Stimulated activated CD8-positive, alpha-beta memory T cell treated with anti-CD3 and anti-CD28 coated beads, Interleukin-15, amount 100 ng/mL, for 1 hour (primary cell): ENCODE measurements at places on chromosomes 2 and 18.

DNA sequence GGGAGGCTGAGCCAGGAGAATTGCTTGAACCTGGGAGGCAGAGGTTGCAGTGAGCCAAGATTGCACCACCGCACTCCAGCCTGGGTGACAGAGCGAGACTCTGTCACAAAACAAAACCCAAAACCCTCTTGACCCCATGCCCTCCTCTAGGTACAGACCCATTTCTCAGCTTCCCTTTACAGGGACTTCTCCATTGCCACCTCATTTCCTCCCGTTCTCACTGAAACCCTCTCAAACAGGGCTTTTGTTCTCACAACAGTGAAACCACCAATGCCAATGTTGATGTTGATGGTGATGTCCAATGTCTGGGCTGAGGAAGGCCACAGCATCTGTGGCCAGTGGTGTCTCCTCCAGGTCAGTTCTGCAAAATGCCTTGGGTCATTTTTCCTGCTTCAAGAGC lies 69.0 kb upstream of the ZCCHC2 start:
- DNase-seq = no peak

DNA sequence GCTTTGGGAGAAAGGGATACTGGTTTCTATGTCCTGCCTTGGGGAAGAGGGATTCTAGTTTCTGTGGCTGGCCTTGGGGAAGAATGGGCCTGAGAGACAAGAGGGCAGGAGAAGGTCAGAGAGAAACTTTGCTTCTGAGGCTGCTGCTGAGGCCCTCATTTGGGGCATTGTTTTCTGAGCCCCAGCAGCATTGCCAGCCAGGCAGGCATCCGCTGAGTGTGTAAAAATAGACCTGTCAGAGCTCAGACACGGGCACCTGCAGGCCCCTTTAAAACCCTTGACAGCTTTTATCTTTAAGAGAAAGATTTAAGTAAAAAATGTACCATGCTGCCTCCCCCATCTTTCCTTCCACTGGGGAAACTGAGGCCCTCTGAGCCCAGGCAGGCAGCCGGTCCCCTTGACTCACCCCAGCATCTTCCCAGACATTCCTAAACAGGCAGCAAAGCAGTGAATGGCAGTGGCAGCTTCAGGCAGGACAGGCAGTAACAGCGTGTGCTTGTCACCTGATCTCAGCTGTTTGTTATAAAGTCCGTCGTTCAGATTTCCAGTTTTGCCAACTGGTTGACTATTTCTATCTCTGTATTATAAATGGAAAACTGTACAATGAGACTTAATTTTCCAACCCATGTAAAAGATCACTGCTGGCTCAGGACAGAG lies 27.6 kb downstream of the MLPH start:
- DNase-seq = no peak

DNA sequence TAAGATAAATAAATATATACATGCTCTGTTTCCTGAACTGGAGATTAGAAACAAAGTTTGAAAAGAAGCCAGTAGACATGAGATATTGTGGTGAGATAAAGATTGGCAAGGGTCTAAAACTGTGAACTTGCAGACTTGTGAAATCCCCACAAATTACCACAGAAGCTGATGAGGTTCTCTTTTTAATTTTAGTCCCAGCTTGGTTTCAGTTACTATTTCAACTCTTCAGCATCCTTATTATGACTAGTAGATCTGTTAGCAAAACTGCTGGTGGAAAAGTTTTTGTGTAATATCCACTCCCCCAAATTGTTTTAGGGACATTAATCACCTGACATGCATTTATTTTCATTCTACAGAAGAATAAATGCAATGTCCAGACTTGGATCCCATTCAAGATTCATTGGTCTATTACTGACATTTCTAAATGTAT lies 20.8 kb downstream of the RASGRP3 start:
- DNase-seq = no peak

DNA sequence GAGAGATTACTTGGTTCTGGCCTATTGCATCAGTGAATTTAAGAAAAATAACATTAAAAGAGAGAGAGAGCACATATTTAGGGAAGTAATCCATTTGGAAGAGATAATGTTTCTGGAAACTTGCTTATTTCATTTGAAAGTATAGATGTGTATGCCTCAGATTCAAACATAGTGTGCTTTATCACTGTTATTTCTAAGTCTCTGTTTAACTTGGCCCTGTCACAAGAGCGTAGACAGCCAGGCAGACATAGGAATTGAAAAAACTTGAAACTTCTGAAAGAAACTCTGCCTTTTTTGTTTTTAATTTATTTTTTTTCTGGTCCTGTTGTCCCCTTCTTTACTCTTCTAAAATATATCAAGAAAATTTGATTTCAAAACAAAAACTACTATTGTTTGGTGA lies 849.1 kb downstream of the CNTNAP5 start:
- DNase-seq = no peak

GRCh38 chr18:5158587-5158986 lies 38.5 kb downstream of the AKAIN1 start:
- no peak for DNase-seq

DNA sequence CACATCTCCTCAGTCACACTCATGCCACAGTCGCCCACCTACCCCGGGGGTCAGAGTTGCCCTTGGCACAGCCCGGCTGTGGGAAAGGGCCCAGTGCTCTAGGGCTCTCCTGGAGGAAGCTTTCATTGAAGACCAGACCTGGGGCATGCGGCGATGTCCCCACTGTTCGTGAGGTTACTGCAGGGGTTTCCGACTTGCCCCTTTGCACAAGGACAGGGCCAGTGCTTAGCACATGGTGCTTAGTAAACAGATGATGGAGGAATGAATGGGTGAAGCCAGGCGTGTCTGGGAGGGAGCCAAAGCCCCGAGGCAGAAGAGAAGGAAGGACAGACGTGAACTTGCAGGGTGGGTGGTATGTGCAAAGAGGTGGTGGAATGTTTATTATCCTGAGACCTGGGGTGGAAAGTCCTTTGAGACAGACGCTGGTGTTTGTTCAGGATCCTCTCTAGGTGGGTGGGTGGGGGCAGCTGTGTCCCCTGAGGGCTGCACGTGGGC lies 205.9 kb upstream of the ARL4C start:
- no peak for DNase-seq

DNA sequence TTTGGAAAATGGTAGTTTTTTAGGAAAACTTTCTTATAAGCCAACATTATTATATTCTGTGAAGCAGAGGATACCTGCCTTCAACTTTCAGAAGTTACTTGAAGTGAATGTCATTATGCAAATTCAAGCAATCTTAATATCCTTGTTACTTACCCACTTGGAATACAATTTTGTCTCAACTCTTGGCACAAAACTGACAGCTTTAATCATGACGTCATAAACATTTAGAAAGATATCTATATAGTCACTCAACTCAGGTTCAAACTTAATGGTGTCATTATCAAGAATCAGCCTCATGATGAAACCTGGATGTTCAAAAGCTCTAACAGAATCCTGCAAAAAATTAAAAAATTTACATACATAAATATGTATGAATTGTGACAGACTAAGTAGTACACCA lies 68.1 kb downstream of the DNAH7 start:
- no peak for DNase-seq

GRCh38 chr2:196431957-196432356 lies 207.6 kb upstream of the CCDC150 start:
- no peak for DNase-seq

DNA sequence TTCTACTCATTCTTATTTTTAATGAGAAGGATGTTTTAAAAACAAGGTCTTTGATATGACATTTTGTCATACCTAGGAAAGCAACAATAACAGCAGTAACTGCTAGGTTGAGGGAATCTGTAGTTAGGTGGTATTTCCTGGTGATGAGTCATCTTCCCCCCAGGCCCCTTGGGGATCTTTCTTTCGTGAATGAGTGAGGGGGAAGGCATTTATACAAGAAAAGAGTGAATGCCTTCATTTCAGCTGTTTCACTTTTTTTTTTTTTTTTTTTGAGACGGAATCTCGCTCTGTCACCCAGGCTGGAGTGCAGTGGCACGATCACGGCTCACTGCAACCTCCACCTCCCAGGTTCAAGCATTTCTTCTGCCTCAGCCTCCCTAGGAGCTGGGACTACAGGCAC lies 108.6 kb downstream of the MAP4K4 start:
- no peak for DNase-seq

- DNase-seq = no peak
Measured at GRCh38 chr2:148458171-148458570, 186.4 kb upstream of the EPC2 start.

GRCh38 chr2:153912798-153913396 lies 41.2 kb downstream of the GALNT13 start:
- DNase-seq = no peak

DNA sequence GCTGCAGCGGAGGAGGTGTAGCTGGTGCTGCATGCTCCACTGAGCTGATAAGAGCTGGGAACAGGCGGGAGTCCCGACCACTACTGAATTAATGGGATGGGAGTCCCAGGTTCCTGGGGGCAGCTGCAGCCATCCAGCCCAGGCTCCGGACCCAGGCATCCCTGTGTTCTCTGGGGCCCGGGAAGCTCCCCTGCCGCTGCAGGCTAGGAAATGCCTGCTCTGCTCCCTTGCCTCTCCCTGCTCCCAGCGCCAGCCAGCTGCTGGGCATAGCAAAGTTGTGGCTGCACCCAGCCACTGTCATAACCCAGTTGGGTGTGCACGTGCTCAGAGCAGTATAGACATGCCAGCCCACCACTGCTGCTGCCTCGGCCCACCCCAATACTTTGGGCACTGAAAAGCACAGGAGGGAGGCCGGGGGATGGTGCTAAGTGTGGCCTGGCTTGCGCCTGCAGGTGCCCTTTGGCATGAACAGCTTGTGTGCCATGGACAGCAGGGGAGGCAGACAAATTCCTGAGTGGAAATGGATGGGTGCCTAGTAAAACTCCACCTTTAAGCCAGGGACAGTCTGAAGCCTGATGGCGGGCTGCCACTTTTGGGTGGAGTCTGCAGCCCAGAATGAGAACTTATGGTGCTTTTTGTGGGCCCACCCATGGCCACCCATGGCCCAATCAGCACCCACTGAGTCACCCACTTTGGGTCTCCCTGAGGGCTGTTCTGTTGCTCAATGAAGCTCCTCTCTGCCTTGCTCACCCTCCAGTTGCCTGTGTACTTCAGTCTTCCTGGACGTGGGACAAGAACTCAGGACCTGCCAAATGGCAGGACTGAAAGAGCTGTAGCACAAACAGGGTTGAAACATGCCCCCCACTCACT lies 219.3 kb upstream of the TMEFF2 start:
- DNase-seq = no peak

- no peak for DNase-seq
Measured at GRCh38 chr2:202643012-202643858, 8.5 kb downstream of the FAM117B start.

DNA sequence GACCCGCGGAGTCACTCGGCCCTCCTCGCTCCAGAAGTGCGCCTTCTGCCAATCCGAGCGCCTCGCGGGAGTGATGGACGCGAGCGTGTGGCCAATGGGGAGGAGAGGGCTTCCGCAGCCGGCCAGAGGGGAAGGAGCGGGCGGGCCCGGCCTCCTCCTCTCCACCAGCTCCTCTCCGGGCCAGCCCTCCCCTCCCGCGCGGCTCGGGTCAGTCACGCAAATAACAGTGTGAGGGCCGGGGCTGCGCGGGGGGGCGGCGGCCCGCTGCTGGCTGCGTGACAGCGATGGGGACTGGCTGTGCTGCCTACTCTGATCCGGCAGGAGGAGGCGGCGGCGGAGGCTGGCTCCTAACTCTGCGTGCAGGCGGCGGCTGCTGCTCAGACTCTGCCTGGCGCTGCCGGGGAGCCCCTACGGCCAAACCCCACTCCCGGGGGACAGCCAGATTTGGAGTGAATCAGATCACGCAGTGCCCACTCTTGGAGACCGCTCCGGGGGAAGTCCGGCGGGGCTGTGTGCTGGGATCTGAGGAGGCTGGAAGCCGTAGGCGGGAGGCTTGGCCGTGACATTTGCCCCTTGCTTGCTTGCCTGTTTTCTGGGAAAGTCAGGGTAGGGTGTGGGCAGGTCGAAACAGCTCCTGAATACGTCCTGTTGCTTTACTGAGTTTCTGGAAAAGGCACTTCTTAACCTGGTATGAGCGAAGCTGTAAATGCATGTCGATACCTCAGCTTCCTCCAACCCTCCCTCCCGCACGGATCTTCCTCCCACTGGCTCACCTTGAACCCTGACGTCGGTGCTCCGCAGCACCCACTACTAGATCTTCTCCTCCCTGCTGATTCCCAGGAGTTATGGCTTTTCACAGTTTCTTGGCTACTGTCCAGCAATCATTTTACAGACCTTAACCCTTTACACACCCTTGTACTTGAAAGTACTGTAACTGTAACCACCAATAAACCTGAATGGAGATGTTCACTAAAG lies 97.9 kb upstream of the SERTAD2 start:
- DNase-seq = no peak

DNA sequence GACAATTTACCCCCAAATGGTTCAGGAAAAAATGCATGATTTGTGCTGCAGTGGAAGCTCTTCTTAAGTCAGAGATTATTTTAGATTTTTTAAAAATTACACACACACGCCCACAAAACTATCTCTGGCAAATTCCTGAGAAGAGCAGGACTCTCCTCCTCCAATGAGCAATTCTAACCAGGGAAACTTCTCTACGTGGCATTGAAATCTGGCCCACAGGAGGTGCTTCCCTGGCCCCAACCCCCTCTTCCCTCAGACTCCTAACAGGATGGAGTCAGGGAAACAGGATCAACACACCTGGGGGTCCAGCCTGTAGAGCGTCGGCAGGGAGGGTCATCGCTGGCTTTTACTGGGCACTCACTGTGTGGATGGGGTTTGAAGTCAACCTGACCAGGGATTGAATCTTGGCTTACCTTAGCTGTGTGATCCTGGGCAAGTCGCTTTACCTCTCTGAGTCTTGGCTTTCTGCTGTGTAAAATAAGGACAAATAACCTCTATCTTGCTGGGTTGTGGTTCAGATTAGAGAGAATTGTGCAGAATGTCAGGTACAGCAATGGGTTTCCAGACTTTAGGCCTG lies 65.4 kb upstream of the ASAP2 start:
- no peak for DNase-seq

DNA sequence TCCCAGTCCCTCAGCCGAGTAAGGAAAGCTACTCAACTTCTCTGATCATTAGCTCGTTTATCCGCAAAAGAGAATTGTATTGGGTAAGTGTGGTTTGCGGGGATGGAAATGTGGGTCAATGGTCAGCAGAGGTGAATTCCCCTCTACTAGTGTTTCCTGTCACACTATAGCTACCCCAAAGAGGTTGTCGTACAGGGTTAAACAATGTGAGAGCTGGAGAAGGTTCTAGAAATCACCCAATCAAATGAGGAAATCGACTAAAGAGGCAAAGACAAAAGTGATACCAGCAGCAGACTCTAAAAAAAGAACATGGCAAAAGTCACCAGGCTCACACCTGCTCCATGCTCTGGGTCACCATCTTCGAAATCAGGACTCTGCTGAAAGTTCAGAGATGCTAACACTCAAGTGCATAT lies 144.7 kb upstream of the ITGA4 start:
- no peak for DNase-seq

DNA sequence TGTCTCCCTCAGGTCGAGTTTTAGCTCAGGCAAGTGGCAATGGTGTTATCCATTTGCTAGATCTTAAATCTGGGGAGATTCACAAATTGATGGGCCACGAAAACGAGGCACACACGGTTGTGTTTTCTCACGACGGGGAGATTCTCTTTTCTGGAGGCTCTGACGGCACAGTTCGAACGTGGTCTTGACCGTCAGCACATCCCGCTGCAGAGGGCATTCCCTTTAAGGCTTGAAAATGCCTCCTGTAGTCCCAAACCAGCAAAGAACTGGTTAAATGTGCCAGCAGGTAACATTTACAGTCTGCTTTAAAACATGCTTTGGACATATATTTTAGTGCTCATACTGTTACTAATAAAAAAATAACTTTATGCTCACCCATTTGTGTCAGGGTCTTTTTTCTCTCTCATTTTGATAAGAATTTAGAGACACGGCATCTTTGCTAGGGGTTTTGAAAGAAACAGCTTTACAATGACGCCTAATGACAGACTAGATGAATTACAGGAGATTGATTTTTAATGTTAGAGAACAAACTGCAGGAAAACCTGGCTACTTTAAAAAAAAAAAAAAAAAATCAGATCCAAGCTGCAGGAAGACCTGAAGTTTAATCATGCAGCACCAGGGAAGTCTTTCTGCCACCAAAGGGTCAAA lies 602 bp upstream of the VWC2L start:
- no peak for DNase-seq
